ENCODE measurements at places on chromosomes 3 and 15.

DNA sequence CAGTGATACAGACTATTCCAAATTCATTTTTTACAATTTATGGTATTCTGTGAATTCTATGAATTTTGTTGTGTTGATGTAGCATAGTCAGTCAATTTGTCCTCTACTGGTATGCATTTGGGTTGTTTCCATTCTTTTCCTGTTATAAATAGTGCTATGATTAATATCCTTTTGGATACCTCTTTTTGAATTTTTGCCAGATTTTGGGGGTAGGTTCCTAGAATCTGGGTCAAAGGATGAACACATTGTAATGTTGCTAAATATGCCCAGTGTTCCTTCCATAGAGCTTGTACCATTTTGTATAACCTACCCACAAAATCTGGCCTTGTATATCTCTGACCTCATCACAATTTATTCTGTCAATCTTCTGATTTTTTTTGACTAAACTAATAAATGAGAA lies 44.4 kb upstream of the C3orf38 start:
- DNase-seq = peak; percentile 32

DNA sequence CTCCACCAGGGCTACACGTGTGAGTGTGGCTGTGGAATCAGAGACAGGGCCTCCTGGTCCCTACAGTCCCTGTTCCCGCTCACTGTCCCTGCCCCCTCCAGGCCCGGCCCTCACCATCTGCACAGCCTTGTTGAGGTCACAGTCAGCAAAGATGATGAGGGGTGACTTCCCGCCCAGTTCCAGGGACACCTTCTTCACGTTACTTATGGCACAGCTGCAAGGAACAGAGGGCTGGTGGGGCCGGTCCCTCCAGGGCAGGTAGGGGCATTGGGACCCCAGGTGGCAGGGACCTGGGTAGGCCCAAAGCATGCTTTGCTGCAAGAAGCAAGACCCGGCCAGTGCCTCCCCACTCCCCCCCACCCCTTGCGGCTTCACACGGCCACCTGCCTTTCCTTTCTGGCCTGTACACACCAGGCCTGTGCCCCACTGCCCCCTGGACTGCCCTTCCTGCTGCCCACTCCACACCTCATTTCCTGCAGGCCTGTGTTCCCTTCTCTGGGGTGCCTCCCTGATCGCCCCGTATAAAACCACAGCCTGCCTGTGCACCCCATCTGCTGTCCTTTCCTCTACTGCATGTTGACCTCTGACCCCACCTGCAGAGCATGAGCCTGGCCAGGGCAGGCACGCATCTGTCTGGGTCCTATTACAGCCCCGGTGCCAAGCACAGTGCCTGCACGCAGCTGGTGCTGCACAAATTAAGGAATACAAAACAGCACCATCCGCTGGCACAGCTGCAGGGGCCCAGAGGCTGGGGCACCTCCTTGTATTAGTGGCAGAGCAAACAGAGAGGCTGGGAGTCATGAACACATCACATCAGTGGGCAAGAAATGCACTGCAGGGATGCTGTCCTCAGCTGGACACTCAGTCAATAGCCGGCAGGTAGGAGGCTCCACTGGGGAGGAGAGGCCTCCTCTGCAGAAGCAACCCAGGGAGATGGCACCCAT lies 30.8 kb upstream of the SLC41A3 start:
- no peak for DNase-seq

DNA sequence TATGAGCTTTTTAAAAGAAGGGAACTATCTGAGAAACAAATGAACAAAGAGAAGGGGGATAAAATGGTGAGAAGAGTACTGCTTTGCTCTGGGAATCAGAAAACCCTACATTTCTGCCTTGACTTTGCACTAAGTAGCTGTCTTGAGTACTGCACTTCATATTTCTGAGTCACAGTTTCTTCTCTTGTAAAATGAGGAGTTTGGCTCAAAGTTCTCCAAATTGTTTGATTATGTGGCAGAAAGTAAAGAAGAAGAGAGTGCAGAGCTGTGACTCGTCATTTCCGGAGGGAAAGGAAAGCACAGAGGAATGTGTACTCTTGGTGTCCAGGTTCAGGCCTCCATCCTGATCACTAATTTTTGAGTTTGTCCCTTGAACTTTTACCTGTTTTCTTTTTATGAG lies 54.7 kb downstream of the TP63 start:
- DNase-seq = peak; percentile 91

- DNase-seq = no peak
Measured at GRCh38 chr3:30628901-30629590, 22.6 kb downstream of the TGFBR2 start.

DNA sequence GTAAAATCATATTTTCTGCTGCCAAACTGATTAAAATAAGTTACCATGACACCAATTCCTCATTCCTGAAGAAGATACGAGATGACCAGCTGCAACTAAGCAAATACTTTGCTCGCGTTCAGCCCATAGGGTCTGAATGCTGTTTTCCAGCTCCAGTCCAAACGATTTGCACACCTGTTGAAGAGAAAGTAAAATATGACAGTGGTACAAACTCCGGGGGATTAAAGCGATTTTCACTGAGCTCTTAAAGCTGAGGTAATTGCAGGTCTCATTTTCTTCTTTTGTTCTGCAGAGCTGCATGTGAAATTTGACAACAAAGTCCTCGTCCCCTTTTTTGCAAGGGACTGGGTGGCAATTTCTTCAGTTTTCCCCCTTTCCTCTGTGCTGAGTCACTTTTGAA lies 118.4 kb downstream of the NR2F2 start:
- DNase-seq = no peak

- no peak for DNase-seq
Measured at GRCh38 chr3:72052841-72053409, 268.0 kb upstream of the PROK2 start.

DNA sequence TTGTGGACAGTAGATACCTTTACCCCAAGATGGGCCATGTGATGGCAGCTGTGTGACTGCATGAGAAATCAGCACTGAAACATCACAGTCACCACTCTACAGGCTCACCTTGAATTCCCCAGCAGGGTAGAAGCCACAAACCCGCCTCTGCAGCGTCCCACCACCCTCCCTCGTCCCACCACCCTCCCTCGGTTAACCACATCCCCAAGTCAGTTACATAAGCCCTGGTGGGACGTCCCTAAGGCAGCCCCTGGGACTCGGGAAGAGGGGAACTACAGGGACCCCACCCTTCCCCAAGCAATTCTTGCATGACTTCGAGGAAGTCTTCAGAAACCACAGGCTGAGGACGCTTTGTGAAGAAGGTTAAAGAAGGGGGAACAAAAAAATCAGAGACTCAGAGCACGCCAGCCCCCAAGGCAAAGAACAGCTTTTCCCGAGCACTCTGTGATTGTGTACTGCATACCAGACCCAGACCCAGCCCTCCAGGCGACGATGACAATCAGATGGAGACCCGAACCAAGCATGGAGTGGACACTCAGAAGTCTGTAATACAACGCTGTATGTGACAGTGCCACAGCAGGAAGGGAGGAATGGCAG lies 60.5 kb downstream of the SH3BP5 start:
- DNase-seq = no peak

DNA sequence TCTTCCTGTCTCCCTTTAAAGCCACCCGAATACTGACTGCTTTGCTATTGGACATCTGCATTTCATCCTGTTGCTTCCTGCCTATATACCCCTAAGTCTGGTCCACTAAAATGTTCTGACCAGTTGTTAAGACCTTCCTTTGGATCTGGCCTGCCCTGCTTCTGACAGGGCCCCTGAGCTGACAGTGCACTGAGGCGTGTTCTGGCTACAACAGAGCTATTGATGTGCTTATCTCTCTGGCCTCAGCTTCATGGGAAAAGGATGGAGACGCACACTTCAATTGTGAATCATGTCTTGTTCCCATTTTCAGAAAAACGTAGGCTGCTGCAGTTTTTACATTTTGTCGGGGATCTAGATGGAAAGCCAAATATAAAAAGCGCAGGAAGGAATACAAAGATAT lies 7.1 kb upstream of the P3H2 start:
- no peak for DNase-seq

DNA sequence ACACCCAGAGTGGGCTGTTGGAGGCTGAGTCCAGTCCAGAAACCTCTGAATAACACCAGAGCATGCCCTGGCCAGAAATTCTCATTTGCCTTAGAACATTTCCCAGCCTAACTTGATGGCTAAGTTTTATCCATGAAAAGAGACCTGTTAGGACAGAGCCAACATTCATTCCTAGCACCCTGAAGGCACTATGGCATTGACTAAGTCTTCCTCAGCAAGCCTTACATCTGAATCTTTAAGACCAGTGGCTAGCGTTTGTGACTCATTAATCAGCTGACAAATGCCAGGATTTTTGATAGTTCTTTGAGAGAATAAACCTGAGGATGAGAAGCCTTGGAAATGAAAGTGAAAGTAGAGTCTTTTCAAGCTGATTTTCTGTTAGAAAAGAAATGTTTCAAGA lies 1087.1 kb upstream of the ALCAM start:
- peak; percentile 50 for DNase-seq

DNA sequence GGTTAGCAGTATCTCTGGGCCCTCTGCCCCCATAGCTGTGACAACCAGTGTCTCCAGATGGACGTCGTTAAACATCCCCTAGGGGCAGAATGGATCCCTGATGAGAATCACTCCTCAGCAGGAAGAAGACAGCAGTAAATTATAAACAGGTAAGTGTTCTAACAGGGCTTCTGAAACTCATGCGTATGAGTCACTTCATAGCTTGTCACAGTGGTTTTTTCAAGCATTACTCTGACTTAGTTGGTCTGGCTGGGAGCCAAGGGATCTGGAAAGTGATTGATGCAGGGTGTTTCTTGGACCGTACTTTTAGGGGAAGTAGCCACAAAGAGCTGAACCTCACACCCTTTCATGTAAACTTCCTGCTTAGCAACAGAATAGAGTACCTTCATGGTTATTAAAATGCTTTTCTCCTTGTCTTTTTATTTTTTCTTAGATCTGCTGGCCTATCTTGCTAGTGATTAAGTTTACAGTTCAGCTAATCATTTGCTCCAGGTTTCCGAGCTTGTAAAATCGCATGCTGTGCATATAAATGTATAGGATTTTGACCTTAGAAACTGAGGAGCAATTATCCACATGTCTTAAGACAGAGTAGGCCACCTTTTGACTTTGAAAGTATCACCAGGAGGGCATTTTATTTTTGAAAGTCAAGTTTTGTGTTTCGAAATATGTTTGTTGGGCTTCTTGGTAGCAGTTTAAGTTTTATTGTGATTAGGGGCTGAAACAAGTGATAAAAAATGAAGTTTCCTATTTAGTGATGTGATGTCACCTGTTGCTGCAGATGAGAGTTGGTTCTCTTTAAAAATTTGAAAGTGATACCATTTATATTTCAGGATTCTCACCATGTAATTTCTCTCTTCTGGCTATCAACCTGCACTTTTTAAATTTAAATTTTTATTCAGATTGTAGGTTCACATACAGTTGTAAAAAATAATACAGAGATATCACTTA lies 333.9 kb downstream of the PTPRG start:
- DNase-seq = peak; percentile 96

GRCh38 chr15:51090753-51091152 lies 4.0 kb downstream of the TNFAIP8L3 start:
- DNase-seq = no peak

Data from fibroblast of skin of abdomen (primary cell).